Omental fat pad (tissue), 4 donors: ENCODE measurements at places on chromosomes 3 and 15. TPM values are rescaled to one million over a fixed set of nuclear protein-coding genes. Genes with fewer than 3 reads are reported as not detected.

Gene C3orf20
- total RNA-seq: not detected

Gene CCPG1
- total RNA-seq: 68.9 TPM

Gene MKRN3
- not detected for total RNA-seq

DNA sequence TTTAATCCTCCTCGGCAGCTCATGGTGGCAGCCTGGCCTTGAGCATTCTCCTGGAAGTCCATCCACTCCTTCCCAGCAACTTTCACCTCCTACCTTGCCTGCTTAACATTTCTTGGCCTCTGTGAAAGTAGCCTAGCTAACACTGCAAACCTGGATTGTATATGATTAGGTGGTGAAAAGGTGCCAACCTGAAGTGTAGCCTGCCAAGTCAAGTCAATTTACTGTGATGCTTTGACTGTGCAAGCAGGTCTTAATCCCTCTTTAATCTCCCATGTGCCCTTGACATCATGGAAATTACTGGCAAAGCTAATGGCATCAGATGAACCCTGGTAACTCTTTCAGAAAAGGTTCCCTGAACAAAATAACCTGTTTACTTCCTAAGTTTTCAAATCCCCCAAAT lies 169.7 kb upstream of the NR2F2 start:
- DNase-seq: no peak

GRCh38 chr3:49273825-49274532 lies 3.1 kb downstream of the C3orf62 start:
- DNase-seq: no peak

- no peak for DNase-seq
These were observed 23.8 kb upstream of the SNRPA1 start for GRCh38 chr15:101318839-101319238.

DNA sequence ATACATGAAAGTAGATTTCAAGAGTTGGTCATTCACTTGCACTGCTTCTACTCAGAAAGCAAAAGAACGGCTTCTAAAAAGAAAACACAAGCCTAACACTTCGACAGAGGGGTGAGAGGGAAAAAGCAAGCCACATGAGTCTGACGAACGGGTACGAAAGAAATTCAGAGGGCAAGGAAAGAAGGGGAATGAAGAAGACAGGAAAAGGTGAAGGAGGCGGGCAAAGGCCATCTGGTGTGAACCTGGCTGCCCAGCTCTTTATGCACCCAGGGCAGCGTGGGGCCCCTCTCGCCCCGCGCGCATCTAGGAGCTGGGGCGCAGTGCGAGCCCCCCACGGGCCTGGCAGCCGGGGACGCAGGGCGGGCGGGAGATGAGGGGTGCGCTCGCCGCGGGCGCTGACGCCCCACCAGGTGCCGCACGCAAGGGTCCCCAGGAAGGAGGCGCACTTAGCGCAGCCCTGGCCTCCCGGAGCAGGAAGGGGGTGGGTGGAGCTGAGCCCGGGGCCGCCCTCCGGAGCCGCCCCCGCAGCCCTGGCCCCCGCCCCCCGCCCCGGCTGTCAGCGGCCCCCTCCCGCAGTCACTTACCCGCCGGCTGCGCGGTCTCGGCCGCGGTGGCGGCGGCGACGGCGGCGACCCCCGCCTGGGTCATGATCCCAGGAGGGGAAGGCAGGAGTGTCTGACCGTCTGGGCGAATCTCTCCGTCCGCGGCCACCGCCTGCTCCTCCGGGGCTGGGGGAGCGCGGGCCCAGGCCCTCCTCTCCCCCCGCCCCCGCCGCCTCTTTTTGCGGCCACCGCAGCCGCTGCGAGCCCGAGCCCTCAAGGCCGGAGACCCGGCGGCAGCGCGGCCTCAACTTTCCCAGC lies at the start of gene USF3:
TSS of gene USF3 (minus strand) at position 857 of the 860 bp plus-strand sequence. CDS start 21,764 bp downstream, outside the sequence.
- DNase-seq: no peak

GRCh38 chr3:65534805-65535204 lies 503.9 kb downstream of the MAGI1 start:
- DNase-seq: no peak

- DNase-seq: no peak
These were observed 651.6 kb downstream of the NTRK3 start for GRCh38 chr15:87604857-87605446.

DNA sequence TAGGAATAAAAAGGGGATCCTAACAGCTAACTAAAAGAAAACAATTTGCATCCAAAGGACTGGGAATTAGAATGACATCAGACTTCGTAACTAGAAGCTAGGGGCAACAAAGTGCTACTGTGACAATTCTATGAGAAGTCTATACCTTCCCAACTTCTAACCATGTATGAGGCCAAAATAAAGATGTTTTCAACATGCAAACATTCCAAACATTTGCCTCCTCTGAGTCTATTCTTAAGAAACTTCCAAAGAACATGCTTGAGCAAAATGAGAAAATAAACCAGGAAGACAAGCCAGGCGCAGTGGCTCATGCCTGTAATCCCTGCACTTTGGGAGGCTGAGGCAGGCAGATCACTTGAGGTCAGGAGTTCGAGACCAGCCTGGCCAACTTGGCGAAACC lies 13.1 kb upstream of the RNF7 start:
- no peak for DNase-seq
